Gastrocnemius medialis (tissue), 4 donors: ENCODE measurements at places on chromosomes 3 and 15. TPM values are rescaled to one million over a fixed set of nuclear protein-coding genes. Genes with fewer than 3 reads are reported as not detected.

DNA sequence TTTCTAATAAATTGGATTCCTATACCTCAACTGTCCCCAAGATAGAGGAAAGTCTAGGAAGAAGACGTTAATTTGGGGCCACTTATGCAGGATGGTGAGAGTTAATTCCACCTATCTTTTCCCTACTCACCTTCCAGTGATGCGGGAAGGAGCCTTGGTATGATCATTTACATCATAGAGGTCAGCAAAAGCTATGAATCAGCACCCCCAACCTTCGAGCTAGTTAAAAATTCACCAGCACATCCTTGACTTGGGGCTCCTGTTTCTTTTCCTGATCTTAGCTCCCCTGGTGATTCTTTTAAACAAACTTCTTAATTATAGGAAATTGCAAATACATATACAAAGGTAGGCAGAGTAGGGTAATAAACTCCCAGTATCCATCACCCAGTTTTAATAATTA lies 366.6 kb downstream of the SOX2 start:
- DNase-seq, result no peak
- H3K27ac ChIP-seq, result no peak overlapping the region
- no peaks in the 10 kb centered on the region for H3K27me3 ChIP-seq
- H3K36me3 ChIP-seq, result no peaks in the 10 kb centered on the region
- H3K4me1 ChIP-seq, result no peaks in the 10 kb centered on the region
- no peak overlapping the region for H3K4me3 ChIP-seq

GRCh38 chr3:29283231-29284119 lies 2.6 kb downstream of the RBMS3 start:
- peaks cover 25% of the 10 kb centered on the region for H3K4me1 ChIP-seq
- peak overlapping the region; percentile 90 for H3K27ac ChIP-seq
- peak overlapping the region; percentile 67 for H3K4me3 ChIP-seq
- H3K36me3 ChIP-seq, result no peaks in the 10 kb centered on the region

GRCh38 chr3:105430455-105430854 lies 63.7 kb downstream of the ALCAM start:
- H3K4me1 ChIP-seq, result no peaks in the 10 kb centered on the region
- H3K27me3 ChIP-seq, result no peaks in the 10 kb centered on the region
- DNase-seq, result no peak

- DNase-seq, result no peak
- H3K36me3 ChIP-seq, result no peaks in the 10 kb centered on the region
- no peaks in the 10 kb centered on the region for H3K27me3 ChIP-seq
- H3K4me1 ChIP-seq, result no peaks in the 10 kb centered on the region
These were observed 149.4 kb downstream of the FRMD5 start for GRCh38 chr15:44045661-44046060.

DNA sequence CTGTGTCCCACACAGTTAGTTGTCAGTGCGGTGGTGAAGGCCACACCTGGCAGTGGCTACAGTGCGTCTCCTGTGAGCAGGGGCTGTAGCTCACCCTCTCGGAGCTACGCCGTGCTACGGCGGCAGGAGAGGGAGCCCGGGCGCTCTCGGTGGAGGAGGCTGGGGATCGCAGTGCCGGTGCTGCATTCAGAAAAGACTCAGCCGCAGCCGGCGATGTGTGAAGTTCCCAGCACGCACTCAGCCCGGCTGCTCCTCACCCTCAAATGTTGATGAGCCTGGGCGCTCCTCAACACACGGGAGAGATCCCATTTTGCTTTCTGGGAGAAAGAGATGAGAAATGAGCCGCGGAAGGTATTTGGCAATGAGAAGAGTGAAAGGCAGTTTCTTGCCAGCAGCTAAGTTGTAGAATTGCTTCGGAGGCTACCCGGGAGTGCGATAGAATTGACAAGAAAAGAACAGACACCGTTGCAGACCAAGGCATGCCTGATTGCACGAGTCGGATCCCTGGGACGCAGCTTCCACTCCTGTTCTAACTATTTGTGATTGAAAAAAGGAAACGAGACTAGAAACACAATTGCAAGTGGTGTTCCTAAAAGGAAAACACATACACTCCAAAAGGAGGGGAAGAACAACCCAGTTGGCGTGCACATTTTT lies at the start of gene UNC13C:
Gene UNC13C, plus strand, starts transcription at position 189 of the 654 bp plus-strand sequence. CDS start 34,463 bp downstream, outside the sequence.
- H3K4me3 ChIP-seq, result peak within 1 kb of the TSS; percentile 47
- peak within 1 kb of the TSS; percentile 75 for H3K27ac ChIP-seq
- H3K4me1 ChIP-seq, result no peaks in the 10 kb centered on the region
- no peaks in the 10 kb centered on the region for H3K27me3 ChIP-seq

DNA sequence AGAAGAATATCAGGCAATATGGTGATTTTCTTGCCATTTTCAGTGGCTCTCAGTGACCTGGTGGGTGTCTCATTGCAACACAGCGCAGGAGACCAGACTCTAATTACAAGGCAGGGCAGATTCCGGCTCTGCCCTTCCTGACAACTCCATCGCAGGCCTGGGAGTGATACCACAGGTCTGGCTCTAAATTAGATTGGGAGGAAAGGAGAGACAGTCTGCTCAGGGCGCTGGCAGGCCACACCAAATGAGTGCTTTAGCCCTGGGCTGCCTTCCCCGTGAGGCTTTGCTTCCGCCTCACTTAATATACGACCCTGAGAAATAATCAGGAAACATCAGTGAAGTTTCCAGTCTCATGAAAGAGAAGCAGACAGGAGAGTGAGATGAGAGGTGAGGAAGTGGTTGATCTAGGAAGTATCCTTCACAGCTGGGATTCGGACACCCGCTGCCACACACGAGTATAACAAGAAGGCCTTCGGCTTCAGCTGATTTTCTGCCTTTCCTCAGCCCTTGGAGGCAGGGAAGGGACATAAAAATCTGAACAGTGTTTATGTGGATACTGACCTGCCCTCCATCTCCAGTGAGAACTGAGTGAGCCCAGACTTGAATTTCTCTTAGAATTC lies 73.7 kb upstream of the PROK2 start:
- H3K4me3 ChIP-seq, result no peak overlapping the region
- H3K4me1 ChIP-seq, result no peaks in the 10 kb centered on the region
- H3K27me3 ChIP-seq, result peaks cover 6% of the 10 kb centered on the region
- H3K27ac ChIP-seq, result no peak overlapping the region
- DNase-seq, result no peak

GRCh38 chr15:57694279-57694678 lies 12.2 kb upstream of the POLR2M start:
- no peak for DNase-seq
- H3K4me1 ChIP-seq, result no peaks in the 10 kb centered on the region
- H3K27ac ChIP-seq, result no peak overlapping the region
- no peaks in the 10 kb centered on the region for H3K36me3 ChIP-seq
- H3K27me3 ChIP-seq, result no peaks in the 10 kb centered on the region

GRCh38 chr3:97076673-97077072 lies 262.3 kb downstream of the EPHA6 start:
- no peak for DNase-seq
- no peaks in the 10 kb centered on the region for H3K27me3 ChIP-seq
- H3K4me3 ChIP-seq, result no peak overlapping the region
- H3K4me1 ChIP-seq, result no peaks in the 10 kb centered on the region
- no peaks in the 10 kb centered on the region for H3K36me3 ChIP-seq
- no peak overlapping the region for H3K27ac ChIP-seq

DNA sequence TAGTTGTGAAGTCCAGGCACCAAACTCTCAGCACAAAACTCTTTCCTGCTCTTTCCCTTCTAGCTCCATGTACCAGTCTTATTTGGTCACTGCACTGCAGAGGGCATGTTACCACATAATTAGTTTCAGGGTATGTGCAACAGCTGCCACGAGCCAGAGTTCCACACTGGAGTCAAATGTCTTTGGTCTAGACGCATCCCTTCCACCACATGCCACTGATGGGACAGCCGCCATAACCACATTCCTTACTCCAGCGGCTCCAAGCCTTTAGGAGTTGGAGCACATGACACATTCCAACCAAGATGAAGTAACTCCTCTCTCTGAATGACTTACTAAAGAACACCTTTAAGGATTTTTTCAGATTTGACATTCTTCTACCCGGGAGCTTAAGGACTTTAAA lies 153.4 kb downstream of the ERC2 start:
- H3K27me3 ChIP-seq, result no peaks in the 10 kb centered on the region
- H3K4me3 ChIP-seq, result no peak overlapping the region
- no peak for DNase-seq
- H3K36me3 ChIP-seq, result no peaks in the 10 kb centered on the region
- no peak overlapping the region for H3K27ac ChIP-seq

DNA sequence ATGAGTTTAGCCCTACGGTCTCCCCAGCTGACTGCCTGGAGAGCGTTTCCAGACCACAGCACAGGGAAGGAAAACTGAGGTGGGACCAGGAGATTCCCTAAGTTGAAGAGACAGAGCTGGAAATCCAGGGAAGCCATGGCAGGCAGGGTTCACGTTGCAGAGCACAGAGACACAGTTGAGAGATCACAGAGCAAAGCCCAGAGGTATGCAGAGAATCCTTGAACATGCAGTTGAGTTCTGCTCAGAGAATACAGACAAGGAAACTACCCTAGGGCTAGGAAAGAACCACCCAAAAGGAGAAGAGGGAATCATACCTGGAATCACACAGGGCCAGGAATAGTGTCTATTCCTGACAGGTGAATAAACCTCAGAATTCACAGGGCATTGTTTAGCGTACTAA lies 14.3 kb downstream of the SLC28A1 start:
- no peak overlapping the region for H3K27ac ChIP-seq
- H3K36me3 ChIP-seq, result no peaks in the 10 kb centered on the region
- no peaks in the 10 kb centered on the region for H3K27me3 ChIP-seq
- peaks cover 2% of the 10 kb centered on the region for H3K4me1 ChIP-seq
- H3K4me3 ChIP-seq, result no peak overlapping the region

GRCh38 chr15:85718271-85718971 lies 76.3 kb downstream of the KLHL25 start:
- peaks cover 96% of the 10 kb centered on the region for H3K36me3 ChIP-seq
- no peak for DNase-seq
- no peaks in the 10 kb centered on the region for H3K4me1 ChIP-seq

- no peaks in the 10 kb centered on the region for H3K27me3 ChIP-seq
- DNase-seq, result peak; percentile 29
- H3K36me3 ChIP-seq, result no peaks in the 10 kb centered on the region
- H3K4me1 ChIP-seq, result peaks cover 18% of the 10 kb centered on the region
These were observed 10.2 kb downstream of the CA12 start for GRCh38 chr15:63371297-63371918.

Gene WDR72
- not detected for total RNA-seq

Gene CLRN1
- total RNA-seq, result not detected

Gene CAPN3
- total RNA-seq, result 96.8 TPM

Gene CCR9
- not detected for total RNA-seq

Gene HRG
- total RNA-seq, result 1.1 TPM

Gene MKRN3
- total RNA-seq, result 0.25 TPM
